ENCODE measurements at places on chromosomes 6 and 20.
A peak's percentile ranks its signal among the peaks of the same experiment; 100 is the strongest.

DNA sequence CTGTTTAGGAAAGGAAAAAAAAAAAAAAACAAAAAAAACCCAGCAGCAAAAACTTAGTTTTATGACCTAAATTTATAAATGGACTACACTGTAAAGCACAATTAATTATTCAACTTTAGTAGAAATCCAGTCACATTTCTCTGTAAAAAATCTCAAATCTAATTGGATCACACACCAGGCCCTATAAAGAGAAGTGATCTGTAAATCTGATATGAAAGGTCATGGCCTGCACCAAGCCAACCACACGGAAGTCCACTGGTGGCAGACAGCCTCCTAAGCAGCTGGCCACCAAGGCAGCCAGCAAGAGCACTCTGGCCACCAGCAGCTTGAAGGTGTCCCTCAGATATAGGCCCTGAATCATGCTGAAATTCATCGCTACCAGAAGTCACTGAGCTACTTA lies 131.6 kb downstream of the HFE start:
- DNase-seq: no peak

GRCh38 chr20:63286781-63287696 lies 5.9 kb upstream of the COL20A1 start:
- DNase-seq: no peak

DNA sequence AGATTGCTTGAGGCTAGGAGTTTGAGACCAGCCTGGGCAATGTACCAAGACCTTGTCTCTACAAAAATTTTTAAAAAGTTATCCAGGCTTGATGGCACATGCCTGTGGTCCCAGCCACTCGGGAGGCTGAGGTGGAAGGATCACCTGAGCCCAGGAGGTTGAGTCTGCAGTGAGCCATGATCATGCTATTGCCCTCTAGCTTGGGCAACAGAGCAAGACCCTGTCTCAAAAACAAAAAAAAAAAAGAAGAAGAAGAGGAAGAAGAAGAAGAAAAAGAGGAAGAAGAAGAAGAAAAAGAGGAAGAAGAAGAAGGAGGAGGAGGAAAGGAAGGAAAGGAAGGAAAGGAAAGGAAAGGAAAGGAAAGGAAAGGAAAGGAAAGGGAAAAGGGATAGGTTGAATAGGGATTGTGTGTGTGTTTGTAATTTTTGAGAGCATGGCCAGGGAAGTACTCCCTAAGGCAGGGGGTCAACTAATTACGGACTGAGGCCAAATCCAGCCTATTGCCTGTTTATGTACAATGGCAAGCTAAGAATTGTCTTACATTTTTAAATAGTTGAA lies 43.0 kb upstream of the ZNF217 start:
- peak; percentile 12 for DNase-seq

DNA sequence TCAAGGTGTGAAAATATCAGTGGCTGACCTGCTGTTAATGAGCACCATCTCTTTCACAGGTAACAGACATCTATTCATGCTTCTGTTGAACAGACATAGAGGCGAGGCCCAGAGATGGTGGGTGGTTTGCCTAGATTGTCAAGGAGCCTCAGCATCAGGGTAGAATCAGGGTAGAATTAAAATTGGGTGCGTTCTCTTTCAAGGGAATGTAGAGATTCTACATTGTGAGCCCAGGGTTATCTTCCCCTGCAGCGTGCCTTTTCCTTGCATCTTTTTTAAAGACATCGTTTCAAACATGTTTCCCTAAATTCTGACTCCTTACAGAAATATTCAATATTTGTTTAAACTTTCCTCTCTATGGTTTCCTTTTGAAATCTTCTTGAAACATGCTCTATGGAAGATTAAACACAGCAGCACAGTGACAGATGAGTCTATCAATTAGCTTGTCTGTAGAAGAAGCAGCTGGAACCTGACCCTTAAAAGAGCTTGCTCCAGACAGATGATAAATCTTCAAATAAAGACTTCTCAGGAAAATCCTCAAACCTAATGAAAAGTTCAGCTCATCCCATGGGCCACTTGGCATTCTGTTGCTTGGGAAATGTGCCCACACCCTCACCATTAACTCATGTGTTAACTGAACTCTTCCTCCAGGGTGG lies 119.8 kb downstream of the IPCEF1 start:
- DNase-seq: no peak

DNA sequence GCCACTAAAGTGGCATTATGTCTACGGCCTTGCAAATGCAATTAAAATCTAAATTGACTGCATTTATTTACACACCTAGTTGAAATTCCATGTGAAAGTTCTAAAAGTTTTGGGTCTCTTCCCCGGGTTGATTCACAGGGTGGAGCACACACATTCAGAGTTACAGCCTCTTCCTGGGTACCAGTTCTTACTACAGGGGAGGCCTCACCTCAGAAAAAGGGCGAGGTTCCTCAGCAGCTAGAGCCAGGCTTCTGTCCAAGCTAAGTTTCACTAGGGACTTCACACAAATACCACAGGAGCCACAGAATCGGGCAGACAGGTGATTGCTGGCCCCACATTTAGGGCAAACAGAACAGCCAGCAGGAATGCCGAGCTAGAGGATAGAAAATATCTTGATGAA lies 52.7 kb downstream of the DZANK1 start:
- DNase-seq: no peak

GRCh38 chr6:2719093-2719455 lies 31.6 kb downstream of the MYLK4 start:
- DNase-seq: no peak

Data from islet precursor cell (in vitro differentiated cells).